ENCODE measurements at places on chromosomes 7 and 10. TPM values are rescaled to one million over a fixed set of nuclear protein-coding genes. Genes with fewer than 3 reads are reported as not detected.

DNA sequence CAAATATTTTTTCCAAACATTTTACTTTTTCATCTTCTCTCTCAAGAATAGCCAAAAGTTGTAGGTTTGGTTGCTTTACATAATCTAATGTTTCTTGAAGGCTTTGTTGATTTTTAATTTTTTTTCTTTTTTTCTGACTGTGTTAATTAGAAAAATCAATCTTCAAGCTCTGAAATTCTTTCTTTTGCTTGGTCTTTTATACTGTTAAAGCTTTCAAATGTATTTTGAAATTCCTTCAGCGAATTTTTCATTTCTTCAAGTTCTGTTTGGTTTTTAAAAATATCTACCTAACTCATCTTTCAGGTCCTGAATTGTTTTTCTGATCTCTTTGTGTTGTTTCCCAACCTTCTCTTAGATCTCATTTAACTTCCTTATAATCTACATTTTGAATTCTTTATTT lies 109.3 kb downstream of the SLC25A40 start:
- no peaks in the 10 kb centered on the region for H3K4me1 ChIP-seq
- no peak overlapping the region for H3K4me3 ChIP-seq
- no peaks in the 10 kb centered on the region for H3K36me3 ChIP-seq
- DNase-seq, result no peak
- no peak overlapping the region for H3K27ac ChIP-seq
- H3K27me3 ChIP-seq, result no peaks in the 10 kb centered on the region

Gene UPK3BL2
- total RNA-seq, result 4.3 TPM

DNA sequence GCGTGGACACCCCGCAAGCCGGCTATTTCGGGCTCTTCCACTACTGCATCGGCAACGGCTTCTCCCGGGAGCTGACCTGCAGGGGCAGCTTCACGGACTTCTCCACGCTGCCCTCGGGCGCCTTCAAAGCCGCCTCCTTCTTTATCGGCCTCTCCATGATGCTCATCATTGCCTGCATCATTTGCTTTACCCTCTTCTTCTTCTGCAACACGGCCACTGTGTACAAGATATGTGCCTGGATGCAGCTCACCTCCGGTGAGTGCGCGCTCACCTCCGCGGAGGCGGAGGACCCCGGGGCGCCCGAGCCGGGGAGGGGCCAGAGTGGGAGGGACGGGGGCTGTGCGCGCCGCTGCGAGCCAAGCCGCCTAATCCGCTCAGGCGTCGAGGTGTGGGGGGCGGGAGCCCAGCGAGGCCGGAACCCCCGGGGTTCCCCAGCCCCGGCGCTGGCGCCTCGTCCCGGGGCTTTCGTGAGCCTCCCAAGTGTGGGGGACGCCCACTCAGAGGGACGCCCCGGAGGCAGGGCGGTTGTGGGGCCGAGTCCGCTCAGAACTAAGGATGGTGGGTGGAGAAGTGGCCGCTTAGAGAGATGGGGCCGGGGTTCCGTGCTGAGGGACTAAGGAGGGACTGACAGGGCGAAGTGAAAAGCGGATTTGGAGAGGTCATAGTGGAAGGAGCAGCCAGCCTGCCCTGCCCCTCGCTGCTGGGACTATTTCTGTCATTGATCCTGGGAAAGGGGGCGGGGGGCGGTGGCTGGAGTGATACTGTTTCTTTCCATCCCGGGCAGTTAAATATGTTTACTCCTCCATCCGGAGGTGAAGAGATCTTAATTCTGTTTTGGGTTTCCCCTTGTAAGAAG lies 795 bp downstream of the LHFPL3 start:
- H3K4me3 ChIP-seq, result peak overlapping the region; percentile 3
- peaks cover 93% of the 10 kb centered on the region for H3K27me3 ChIP-seq
- H3K4me1 ChIP-seq, result peaks cover 5% of the 10 kb centered on the region
- no peak overlapping the region for H3K27ac ChIP-seq
- DNase-seq, result no peak

Gene ELMO1
- 0.33 TPM for total RNA-seq

Gene TMEM225B
- 1.3 TPM for total RNA-seq

Gene KIF5B
- total RNA-seq, result 135 TPM

- no peak for DNase-seq
- no peak overlapping the region for H3K27ac ChIP-seq
- no peaks in the 10 kb centered on the region for H3K36me3 ChIP-seq
- H3K4me1 ChIP-seq, result no peaks in the 10 kb centered on the region
Measured at GRCh38 chr7:120865191-120865981, 7.4 kb upstream of the TSPAN12 start.

- H3K4me1 ChIP-seq, result peaks cover 3% of the 10 kb centered on the region
- DNase-seq, result no peak
- H3K27me3 ChIP-seq, result no peaks in the 10 kb centered on the region
Measured at GRCh38 chr7:42673951-42674350, 237.9 kb downstream of the C7orf25 start.

GRCh38 chr10:116382290-116382689 lies 45.4 kb upstream of the PNLIPRP3 start:
- H3K27ac ChIP-seq, result no peak overlapping the region
- peaks cover 70% of the 10 kb centered on the region for H3K27me3 ChIP-seq
- no peaks in the 10 kb centered on the region for H3K4me1 ChIP-seq
- DNase-seq, result no peak
- H3K4me3 ChIP-seq, result no peak overlapping the region

Gene PRF1
- total RNA-seq, result not detected

Gene MRPS33
- 61.3 TPM for total RNA-seq

- H3K36me3 ChIP-seq, result no peaks in the 10 kb centered on the region
- no peaks in the 10 kb centered on the region for H3K27me3 ChIP-seq
- no peak overlapping the region for H3K27ac ChIP-seq
- no peak for DNase-seq
Measured at GRCh38 chr7:360454-361100, 70.6 kb downstream of the FOXL3 start.

- no peaks in the 10 kb centered on the region for H3K4me1 ChIP-seq
- no peaks in the 10 kb centered on the region for H3K36me3 ChIP-seq
- H3K27ac ChIP-seq, result no peak overlapping the region
- H3K27me3 ChIP-seq, result no peaks in the 10 kb centered on the region
Measured at GRCh38 chr10:48803801-48804584, 119.3 kb downstream of the WDFY4 start.

Gene SDHAF3
- total RNA-seq, result 29.7 TPM

DNA sequence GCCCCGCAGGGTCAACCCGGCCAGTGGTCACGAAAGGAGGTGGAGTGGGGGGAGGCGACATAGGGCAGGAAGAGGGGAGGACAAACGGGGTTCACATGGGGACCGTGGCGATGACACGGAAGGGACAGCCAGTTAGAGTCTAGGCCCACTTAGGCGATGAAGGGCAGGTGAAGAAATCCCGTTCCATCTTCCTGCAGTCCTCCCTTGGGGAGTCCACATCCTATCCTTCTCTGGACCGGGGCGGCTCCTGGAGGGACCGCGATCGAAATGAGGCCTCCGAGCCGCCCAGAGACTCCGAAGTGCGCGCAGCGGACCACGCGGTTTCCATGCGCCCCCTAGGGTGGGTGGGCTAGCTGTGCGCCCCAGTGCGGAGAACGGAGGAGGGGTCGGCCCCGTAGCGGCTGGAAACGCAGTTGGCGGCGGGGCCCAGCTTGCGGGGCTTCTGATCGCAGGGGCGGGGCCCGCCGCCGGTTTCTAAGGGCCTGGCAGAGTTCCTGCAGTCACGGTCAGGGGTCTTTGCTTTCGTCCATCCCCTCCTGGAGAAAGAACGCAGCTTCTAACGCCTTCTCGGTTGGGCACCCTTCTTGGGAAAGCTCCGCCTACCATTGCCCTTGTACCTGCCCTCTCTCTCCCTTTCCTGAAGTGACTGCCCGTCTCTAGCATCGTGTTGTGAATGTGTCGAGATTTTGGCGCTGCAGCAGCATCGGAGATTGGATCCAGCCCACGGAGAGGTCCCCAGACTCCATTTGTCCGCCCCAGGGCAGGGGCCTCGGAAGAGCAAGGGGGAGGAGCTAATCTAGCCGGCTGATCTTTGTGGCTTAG lies 17.9 kb upstream of the TMEM225B start:
- no peaks in the 10 kb centered on the region for H3K4me1 ChIP-seq
- peak overlapping the region; percentile 49 for H3K4me3 ChIP-seq
- no peaks in the 10 kb centered on the region for H3K27me3 ChIP-seq
- no peaks in the 10 kb centered on the region for H3K36me3 ChIP-seq
- H3K27ac ChIP-seq, result no peak overlapping the region
- DNase-seq, result peak; percentile 75

Gene RHBDD2
- 86.5 TPM for total RNA-seq

Gene PAX2
- not detected for total RNA-seq

- H3K27ac ChIP-seq, result no peak overlapping the region
- no peaks in the 10 kb centered on the region for H3K36me3 ChIP-seq
- peak; percentile 27 for DNase-seq
- no peaks in the 10 kb centered on the region for H3K4me1 ChIP-seq
Measured at GRCh38 chr7:159105832-159106811, 38.5 kb downstream of the VIPR2 start.

GRCh38 chr7:49367072-49367471 lies 406.4 kb upstream of the VWC2 start:
- DNase-seq, result no peak
- no peak overlapping the region for H3K27ac ChIP-seq
- H3K27me3 ChIP-seq, result no peaks in the 10 kb centered on the region
- no peaks in the 10 kb centered on the region for H3K36me3 ChIP-seq
- no peak overlapping the region for H3K4me3 ChIP-seq
